ENCODE measurements at places on chromosomes 1 and 21. TPM values are rescaled to one million over a fixed set of nuclear protein-coding genes. Genes with fewer than 3 reads are reported as not detected.
A peak's percentile ranks its signal among the peaks of the same experiment; 100 is the strongest.

DNA sequence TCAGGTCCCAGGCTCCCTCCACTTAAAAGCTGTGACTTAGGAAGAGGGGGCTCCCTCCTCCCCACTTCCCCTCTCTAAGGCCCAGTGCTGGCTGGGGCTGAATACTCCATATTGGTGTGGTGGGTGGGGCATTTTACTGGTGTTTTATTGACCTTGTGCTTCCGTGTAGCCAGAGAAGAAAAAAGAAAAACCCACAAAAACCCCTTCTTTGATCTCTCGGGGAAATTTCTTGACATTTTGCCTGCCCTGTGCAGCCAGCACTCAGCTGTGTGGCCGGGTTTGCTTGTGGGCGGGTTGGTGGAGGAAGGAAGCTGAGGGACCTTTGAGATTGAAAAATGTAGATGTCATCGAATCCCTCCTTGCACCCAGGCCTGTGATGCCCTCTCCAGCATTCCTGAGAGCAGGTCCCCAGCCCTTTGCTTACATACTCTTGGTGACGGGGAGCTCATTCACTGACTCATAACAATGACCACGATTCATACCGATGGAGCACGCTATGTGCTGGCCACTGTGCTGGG lies 24.8 kb downstream of the TNFRSF8 start:
- peak; percentile 65 for DNase-seq

DNA sequence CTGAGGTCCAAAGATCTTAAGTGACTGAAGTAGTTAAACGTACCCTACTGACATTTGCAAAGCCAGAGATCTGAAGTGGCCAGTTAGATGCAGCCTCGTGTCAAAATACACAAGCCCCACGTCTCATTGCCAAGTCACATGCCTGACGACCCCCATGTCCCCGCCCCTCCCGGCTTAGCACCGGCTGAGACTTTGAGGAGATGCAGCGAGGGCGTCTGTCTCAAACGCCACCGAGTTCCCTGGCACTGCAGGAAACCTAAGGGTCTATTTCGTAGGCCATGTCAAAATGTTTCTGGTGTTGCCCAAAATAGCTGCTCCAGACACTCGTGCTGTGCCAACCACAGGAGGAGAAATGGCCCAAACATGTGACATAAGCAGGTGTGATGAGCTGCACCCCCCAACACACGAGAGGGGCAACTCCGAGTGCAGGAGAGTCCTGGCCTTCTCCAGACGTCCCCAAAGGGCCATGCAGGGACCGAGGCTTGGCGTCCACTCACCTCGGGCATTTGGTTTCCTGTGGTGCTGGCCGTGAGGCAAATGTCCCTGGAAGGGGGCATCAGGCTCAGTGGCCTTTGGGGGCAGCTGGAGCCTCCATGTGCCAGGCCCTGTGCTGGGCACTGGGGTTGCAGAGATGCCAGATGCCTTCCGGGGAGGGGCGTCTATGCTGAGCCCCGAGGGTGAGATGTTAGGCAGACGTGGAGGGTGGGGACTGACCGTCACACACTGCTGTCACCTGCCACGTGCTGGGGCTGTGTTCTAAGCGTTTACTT lies 67.0 kb downstream of the MATN1 start:
- no peak for DNase-seq

DNA sequence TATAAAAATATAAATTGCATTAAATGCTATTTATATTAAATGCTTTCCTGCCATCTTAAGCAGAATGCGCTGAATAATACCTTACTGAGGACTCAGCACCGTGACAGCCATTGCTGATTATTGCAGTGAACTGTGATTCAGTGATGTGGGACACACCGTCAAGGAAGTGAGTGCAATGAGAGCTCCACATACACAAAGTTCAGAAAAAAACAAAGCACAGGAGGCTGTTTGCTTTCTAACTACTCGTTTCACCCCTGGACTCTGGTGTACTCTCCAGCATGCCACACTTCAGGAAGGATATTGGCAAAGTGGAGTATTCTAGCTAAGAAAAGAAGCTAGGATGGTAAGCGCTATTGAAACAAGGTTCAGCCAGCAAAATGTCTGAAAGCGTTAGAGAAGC lies 57.4 kb upstream of the CXADR start:
- DNase-seq: no peak

Gene SERPINC1
- total RNA-seq: not detected

- peak; percentile 45 for DNase-seq
Observed at GRCh38 chr1:50368179-50369007, 54.9 kb downstream of the DMRTA2 start.

DNA sequence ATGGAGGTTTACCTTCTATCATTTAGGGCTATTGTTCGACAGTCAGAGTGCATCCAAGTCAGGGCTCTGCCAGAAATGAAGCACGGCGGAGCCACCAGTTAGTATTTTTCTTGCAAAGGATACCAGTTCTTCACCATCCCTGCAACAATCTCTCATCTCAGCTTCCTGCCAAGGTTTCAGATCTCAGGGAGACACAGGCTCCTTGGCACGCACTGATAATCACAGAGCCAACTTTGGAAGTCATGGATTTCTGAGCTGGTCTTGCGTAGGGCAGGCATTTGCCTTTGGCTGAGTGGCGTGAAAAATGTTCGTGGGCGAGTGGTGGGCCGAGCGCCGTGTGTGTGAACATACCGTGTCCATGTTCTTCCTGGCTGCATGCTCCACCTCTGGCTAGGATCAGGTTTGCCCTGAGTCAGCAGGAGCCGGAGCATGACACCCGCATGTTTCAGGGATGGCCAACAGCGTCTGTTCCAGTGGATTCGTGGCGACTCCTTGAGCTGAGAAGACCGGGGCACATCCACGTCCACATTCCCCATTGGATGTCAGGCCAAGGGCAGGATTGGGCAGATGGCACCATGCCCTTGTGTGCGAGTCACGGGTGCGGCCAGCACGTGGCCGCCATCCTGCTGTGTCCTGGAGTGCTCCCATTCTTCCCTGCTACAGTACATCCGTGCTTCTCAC lies 118.5 kb upstream of the C1orf174 start:
- no peak for DNase-seq

DNA sequence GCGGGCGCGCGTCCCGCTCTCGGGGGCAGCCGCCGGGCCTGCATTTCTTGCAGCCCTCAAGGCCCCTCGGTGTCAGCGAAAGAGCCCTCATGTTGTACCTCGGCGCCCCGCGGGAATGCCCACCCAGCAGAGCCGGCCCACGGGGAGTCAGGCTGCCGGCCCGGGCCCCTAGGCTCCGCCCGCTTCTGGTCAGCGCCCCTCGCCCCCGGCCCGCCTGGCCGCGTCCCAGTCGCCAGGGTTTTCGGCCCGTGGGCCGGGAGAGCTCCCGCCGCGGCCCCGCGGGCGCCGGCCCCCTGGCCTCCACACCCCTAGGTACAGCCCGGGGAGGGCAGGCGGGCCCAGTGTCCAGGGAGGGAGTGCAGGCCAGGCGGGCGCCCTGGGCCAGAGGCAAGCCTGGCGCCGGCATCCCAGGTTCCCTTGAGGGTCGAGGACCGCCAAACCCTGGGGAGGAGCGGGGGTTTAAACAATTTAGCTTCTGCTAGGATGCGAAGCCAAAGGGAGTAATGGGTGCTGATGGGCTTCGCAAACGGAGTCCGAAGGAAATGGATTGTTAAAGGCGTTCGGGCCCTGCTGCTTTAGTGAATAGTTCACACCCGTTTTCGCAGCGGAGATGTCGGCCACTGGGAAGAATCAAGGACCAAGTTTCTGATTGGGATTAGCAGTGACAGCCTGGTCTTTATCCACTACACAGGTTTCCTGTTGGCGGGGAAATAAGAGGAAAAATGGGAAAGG lies 486 bp upstream of the KCNA3 start:
- no peak for DNase-seq

GRCh38 chr1:177975588-177976495 lies 6.0 kb upstream of the SEC16B start:
- no peak for DNase-seq

Gene NUF2
- total RNA-seq: 59.6 TPM
